CD4-positive, alpha-beta T cell treated with Interleukin-4 for 1 hour (primary cell): ENCODE measurements at places on chromosomes 5 and 9.

DNA sequence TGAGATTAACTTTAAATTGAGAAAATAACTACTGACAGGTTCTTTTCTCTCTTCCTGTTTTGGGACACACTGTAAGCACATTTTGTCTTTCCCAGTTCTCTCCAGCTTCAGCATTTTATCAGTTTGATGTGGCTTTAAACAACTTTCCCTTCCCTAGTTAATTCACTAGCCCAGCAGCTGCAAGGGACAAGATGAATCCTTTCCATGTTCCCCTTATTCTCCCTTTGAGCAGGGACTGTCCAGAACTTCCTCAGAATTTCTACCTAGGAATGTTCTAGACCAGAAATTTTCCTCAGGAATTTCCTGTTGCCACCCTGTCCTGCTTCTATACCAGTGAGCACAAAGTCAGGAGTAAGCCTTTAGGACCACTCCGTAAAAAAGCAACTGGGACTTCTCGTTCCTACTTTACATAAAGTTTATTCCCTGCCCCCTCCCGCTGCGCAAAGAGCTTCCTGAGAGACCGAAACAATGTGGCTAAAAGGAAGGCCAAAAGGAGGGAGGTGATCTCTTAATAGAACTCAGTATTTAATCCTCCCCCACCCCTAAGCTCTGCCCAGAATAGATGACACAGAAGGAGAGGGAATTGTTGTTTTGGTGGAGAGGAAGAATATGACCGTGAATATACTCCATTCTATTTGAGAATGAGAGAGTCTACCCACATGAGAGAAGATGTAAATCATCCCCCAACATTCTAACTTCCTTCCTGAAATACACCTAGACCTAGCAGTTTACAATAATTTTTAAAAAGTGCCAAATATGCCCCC is 61.9 kb downstream of the GLIS3 start:
- no peak for DNase-seq

DNA sequence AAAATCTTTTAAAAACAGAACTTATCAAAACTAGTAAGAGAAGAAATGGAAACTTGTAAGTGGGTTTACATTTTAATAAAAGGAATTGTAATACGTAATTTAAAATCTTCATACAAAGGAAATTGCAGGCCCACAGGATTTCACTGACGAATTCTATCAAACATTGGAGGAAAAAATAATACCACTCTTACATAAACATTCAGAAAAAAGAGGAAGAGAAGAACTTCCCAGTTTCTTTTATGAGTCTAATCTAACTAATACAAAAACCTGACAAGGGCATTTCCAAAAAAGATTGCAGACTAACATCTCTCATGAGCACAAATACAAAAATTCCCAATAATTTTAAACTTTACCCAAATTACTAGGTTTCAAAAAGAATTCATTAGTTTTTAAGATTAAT is 149.0 kb downstream of the RANBP17 start:
- no peak for DNase-seq

DNA sequence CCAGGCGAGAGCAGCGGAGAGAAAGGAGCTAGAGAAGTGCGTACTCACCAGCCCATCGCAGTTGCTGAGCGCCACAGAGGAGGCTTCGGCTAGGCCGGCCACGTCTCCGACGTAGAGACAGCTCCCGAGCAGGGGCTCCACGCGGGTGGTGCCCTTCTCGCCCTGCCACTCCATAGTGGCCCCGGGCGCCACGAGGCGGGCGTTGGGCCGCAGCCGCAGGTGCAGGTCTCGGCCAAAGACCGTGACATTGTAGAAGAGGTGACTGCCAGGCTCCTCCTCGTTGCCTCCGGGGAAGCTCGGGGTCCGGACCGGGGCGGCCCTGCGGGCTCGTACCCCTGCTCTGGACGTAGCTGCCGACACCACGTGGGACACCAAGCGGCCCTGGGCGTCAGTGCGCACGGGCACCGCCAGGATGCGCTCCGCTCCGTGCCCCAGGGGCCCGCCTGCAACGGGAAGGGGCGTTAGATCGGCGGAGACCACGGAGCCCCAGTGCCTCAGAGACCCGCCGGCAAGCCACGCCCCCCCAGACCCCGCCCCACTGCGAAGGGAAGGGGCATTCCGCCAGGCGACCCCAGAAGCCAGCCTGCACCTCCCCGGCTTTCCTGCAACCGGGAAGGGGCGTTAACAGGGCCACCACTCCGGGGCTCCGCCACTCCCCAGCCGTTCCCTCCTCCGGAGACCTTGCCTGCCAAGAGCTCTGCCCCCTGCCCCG is 1.4 kb downstream of the ADAMTS2 start:
- DNase-seq, result no peak

DNA sequence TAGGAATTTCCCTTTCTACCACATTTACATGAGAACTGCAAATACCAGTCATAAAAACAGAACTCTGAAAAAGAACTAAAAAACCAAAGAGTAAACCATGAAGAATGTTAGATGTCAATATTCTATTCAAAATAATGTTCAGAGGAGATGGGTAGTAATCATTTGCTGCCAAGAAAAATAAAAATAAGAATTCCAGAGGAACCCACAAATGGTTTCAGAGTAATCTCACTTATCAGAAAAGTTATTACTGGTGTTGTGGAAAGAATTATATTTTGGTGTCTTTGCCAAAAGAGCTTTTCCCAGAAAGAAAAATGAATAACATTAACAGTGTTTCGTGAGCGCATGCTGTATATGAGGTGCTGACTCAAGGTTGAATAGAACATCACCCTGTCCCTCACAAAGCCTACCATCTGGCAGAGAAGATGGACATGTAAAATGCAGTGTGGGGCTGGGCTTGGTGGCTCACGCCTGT is 35.6 kb downstream of the GPR21 start:
- no peak for DNase-seq

DNA sequence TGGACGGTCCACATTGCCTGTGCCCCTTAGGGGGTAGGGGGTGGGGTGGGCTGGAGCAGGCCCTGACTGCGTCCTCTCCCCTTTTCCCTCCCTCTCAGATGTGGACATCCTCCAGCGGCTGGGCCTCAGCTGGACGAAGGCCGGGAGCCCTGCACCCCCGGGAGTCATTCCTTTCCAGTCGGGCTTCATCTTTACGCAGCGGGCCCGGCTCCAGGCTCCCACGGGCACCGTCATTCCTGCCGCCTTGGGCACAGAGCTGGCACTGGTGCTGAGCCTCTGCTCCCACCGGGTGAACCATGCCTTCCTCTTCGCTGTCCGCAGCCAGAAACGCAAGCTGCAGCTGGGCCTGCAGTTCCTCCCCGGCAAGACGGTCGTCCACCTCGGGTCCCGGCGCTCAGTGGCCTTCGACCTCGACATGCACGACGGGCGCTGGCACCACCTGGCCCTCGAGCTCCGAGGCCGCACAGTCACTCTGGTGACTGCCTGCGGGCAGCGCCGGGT is 12.3 kb downstream of the COL27A1 start:
- DNase-seq, result no peak

DNA sequence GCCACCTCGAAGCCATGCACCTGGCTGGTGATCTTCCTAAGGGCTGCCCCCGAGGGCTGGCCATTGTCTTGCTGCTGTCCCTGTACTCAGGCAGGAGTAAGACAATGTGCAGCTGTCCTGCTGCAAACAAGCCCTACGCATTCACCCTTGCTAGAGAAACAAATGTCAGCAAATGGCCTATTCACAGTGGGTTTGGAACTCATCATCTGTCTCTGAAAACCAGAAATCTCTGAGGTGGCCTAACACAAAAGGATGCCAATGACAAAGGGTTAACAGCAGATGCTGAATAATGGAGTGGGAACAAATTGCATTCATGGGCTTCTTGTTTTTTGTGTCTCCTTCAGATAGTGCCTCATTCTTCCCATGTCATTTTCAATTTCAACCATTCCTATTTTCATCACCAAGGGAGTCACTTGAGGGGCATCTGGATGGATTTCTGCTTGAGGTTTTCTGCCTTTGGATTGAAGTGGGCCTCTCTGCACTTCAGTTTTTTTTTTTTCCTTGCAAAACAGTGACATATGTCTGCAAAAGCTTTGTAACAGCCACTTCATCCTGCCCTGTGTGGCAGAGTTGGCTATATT is 261.6 kb upstream of the VLDLR start:
- no peak for DNase-seq

DNA sequence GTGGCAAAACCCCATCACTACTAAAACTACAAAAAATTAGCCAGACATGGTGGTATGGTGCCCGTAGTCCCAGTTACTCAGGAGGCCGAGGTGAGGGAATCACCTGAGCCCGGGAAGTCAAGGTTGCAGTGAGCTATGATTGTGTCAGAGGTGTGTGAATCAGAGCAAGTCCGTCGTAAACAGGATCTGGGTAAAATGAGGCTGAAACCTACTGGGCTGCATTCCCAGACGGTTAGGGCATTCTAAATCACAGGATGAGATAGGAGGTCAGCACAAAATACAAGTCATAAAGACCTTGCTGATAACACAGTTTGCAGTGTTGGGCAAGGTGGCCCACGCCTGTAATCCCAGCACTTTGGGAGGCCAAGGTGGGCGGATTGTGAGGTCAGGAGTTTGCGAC is 1.9 kb upstream of the CLTB start:
- DNase-seq, result no peak

- no peak for DNase-seq
Measured at GRCh38 chr5:34737731-34738130, 81.6 kb downstream of the RAI14 start.

- DNase-seq, result no peak
Measured at GRCh38 chr9:5817862-5818261, 15.1 kb downstream of the ERMP1 start.

GRCh38 chr5:135444881-135445280 is 2.3 kb downstream of the DCANP1 start:
- DNase-seq, result no peak

- no peak for DNase-seq
Measured at GRCh38 chr5:138725153-138725817, 27.9 kb upstream of the CTNNA1 start.

DNA sequence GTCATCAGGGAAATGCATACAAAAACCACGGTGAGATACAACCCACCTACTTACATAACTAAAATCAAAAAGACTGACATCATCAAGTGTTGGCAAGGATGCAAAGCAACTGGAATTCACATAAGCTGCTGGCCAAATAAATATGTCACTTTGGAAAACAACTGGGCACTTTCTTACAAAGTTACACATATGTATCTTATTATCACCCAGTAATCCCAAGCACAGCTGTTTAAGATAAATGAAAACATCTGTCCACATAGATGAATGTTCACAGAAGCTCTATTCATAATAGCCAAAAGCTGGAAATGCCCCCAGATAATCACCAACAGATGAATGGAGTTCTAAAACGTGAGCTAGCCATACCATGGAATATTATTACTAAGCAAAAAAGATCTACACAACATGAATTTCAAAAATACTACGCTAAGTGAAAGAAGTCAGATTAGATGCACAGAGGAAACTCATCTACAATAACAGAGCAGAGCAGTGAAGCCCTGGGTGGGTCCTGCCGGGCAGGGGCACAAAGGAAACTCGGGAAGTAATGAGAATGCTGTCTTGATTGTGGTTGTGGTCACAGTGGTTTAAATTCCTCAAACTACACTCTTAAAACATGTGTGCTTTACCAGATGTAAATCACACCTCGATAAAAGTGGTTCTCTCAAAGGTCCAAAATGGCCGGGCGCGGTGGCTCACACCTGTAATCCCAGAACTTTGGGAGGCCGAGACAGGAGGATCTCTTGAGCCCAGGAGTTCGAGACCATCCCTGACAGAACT is 8.5 kb downstream of the CAMSAP1 start:
- no peak for DNase-seq

DNA sequence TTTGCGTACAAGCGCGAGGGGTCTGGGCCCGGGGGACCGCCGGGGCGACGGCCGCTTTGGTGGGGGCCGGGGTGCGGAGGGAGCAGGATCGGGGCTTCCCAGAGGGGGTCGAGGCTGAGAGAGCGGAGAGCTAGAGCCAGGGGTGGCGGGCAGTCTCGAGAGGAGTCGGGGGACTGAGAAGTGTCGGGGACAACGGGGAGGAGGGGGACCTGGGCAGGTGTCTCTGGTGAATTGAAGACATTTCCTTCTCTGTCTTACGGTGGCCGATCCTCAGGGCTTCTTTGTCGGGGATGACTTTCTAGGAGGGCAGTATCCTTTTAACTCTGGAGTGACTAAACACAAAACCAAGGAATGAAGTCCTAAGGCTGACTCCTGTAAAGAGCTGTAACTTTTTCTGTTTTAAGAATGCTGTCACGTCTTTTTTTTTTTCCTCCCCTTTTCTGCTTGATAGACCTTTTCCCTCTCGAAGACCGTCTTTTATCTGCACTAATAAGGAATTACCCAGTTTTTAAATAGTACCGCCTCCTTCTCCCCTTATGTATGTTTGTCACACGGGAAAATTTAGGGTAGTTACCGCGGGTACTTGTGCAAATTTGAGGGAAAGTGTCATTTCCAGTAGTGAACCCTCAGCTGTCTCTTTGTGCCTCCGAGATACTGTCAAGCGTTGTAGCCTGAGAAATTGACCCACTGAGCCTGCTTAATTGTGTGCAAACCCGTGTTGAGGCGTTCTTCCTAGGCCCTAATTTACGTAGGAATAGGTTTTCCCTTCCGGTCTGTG is 822 bp downstream of the DENND4C start:
- DNase-seq, result no peak

DNA sequence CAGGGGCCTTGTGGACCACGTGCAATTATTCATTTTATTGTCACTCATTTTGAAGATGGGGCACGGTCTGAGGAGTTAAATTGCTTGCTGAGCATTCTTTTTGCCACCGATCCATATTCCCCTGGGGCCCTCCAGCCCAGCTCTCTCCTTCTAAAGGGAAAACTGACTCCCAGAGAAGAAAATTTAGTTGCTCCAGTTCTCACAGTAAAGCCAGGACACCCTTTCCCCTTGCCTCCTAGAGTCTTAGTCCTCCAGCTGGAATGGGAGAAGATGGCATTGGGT is 1.0 kb upstream of the PANK3 start:
- no peak for DNase-seq

- DNase-seq, result no peak
Measured at GRCh38 chr5:85388770-85389169, 1004.1 kb upstream of the EDIL3 start.

DNA sequence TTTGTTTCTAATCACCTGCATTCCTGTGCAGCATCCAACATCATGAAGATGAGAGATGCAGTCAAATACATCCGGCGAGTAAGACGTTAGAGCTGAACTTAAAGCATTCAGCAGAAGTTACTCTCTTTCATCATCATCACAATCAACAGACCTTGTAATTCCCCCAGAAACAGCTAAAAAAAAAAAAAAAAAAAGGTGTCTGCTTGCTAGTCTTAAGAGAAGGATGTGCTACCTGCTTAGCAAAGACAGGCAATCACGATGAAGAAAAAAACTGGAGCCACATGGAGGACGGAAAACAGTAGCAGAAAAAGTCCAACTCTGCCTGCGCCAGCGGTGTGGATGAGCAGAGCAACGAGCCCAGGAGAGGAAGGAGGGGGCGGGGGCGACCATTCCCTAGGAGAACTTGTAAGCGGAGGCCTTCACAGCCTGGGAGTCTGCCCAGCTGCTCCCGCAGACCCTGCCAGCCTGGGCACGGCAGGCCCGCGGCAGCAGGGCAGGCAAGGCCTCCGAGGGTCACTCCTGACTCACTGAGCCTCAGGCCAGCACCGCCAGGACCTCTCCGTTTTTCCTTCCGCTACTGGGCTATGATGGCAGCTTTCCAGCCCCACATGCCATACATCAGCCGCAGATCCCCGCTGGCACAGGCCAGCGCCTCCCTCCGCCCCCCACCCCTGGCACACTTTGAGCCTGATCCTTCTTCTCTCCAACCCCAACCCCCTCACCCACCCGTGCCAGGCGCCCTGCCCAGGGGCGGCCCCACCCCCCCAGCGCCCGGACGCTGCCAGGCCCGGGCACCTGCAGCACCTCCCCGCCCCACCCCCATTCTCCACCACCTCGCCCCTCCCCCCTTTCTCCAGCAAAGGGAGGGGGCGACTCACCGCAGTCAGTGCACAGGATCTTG is 1.4 kb downstream of the NRG2 start:
- no peak for DNase-seq
